Stimulated activated CD4-positive, alpha-beta T cell treated with anti-CD3 and anti-CD28 coated beads, Interleukin-2, amount 100 ng/mL, for 24 hours (primary cell): ENCODE measurements at places on chromosomes 4 and X.

GRCh38 chr4:164596318-164596878 lies 157.5 kb upstream of the SMIM31 start:
- no peak for DNase-seq

- no peak for DNase-seq
These were observed 101.4 kb downstream of the ADAMTS3 start for GRCh38 chr4:72467633-72468032.

- no peak for DNase-seq
These were observed 59.6 kb upstream of the RASSF6 start for GRCh38 chr4:73679836-73680235.

DNA sequence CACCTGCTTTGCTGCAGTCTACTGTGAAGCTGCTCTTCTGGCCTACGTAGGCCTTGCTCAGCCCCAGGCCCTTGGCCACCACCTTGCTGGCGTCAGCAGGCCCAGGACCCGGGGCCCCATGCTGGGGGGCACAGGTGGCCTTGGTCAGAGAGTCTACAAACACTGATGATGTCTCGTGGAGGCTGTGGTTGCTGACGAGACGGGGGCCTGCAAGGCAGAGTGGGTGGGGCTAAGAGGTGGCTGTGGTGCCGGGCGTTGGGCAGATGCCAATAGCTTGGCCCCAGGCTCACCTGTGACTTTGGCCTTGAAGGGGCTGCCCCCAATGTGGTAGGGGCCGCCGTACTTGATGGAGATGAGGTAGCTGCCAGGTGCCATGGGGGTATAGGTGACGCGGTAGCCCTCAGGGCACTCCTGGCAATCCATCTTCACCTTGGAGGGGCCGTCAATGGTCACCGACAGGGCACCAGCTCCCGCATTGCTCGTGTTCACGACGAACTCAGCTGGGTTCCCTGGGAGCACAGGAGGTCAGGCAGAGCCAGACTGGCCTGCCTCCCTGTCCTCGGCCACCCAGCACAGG lies 25.0 kb downstream of the FLNA start:
- DNase-seq: no peak

DNA sequence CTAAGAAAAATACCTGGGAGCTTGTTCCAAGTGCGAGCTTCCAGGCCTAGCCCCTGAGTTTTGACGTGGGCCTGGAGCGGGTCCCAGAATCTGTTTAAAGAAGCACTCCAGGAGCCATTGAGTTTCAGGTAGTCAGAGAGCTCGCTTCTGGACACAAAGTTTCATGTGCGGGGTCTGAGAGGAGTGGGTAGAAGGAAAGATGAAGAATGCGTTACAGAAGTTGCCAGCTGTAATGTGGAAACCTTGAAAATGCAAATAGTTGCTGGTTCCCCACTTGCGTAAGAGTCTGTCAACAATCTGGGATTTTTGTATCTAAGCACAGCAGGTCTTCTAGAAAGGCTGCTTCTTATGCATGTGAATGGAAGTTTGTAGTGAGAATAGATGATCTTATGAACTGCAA lies 77.5 kb upstream of the CLCN4 start:
- no peak for DNase-seq

GRCh38 chr4:65831828-65832227 lies 161.5 kb upstream of the EPHA5 start:
- DNase-seq: no peak

GRCh38 chr4:145784036-145784435 lies 104.1 kb downstream of the C4orf51 start:
- no peak for DNase-seq

- DNase-seq: no peak
These were observed 331.1 kb upstream of the CPEB2 start for GRCh38 chr4:14671146-14671545.

DNA sequence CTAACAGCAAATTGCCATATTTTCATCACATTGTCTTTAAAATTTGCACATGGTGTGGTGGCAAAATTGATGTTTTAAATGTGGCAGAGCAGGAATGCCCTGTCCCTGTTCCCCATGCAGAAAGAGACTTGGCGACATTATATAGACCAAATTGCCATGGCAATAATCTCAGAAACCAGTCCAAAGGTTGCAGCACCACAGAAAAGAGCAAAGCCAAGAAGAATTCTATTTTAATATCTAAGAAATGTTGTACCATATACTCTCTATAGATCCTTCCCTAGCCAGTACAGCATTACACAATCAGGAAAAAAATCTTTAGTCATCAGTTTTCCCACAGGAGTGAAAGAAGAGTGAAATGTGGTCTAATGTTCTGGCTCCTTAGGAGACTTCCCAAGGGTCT lies 80.0 kb downstream of the UGT2B28 start:
- DNase-seq: no peak

- DNase-seq: no peak
These were observed 316.0 kb downstream of the CCSER1 start for GRCh38 chr4:90443231-90443630.
